Bronchial epithelial cell (primary cell): ENCODE measurements at places on chromosomes 12 and 14. TPM values are rescaled to one million over a fixed set of nuclear protein-coding genes. Genes with fewer than 3 reads are reported as not detected.
A peak's percentile ranks its signal among the peaks of the same experiment; 100 is the strongest.

- DNase-seq = peak; percentile 34
Measured at GRCh38 chr14:87097015-87097414, 896.0 kb downstream of the GALC start.

DNA sequence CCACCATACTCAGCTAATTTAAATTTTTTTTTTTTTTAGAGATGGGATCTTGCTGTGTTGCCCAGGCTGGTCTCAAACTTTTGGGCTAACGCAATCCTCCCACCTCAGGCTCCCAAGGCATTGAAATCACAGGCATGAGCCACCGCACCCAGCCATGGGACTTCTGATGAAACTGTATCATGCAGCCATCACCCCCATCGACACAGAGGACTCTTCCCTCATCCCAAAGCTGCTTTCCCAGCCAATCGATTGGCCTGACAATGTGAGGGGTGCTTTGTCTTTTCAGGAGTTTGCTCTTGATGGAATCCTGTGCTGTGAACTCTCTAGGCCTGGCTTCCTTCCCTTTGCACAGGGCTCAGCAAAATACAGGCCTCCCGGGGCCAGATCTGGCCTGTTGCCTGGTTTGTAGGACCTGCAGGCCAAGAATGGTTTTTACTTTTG, 59.6 kb upstream of the NCOR2 start:
- no peak for DNase-seq

- DNase-seq = no peak
Measured at GRCh38 chr12:48160807-48161206, 3.5 kb upstream of the ASB8 start.

TRHDE gene
- total RNA-seq = 0.26 TPM in 1 of 2 replicates, not detected in the other
